ENCODE measurements at places on chromosomes 2 and 18.

DNA sequence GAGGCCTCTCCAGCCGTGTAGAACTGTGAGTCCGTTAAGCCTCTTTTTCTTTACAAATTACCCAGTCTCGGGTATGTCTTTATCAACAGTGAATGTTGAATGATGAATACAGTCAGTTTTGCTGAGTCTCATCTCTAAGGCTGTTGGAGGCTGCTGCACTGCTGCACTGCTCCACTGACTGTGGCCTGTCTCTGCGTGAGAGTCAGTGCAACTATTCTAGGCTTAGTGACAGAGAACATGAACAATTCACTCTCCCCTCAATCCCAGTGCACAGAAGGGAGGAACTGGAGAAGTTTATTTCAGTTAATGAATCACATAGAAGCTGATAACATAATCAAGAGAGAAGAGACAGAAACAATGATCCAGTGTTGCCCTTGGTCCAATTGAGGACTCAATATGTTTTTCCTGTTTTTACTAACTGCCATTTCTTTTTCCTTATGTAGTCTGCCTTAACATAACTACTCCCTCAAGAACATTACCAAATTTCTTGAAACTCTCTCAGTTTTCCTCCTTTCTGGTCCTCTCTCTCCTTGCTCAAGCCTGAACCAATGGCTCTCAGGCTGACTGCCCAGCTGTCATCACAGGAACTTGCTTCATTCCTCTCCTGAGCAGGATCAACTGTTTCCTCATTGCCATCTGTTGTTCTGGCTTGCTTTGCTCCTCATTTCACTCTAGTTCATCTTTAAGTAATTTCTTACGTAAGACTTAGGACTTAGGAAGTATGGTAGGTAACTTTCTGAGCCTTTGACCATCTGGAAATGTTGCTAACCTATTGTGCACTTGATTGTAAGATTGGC, 483.2 kb downstream of the METTL4 start:
- H3K36me3 ChIP-seq = no peaks in the 10 kb centered on the region
- no peak for DNase-seq
- no peaks in the 10 kb centered on the region for H3K27me3 ChIP-seq
- no peak overlapping the region for H3K4me3 ChIP-seq
- H3K27ac ChIP-seq = no peak overlapping the region

DNA sequence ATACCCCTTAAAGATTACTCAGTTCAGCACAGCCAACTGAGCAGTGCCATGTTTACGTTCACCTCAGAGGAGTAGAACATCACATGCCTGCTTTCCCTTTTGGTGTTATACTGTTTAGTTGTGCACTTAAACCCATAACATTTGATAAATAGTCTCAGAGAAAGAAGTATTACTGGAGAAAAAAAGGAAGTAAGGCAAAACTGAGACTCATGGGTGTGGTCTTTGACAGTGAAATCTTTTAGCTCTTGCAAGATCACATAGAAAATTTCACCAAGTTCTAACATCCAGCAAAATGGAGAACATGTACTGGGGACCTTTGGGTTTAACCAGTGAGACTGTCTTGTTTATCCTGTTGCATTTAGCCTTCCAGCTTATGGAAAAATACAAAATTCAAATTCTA, 5.6 kb downstream of the TANK start:
- no peaks in the 10 kb centered on the region for H3K27me3 ChIP-seq
- H3K36me3 ChIP-seq = no peaks in the 10 kb centered on the region
- DNase-seq = no peak
- no peak overlapping the region for H3K27ac ChIP-seq

DNA sequence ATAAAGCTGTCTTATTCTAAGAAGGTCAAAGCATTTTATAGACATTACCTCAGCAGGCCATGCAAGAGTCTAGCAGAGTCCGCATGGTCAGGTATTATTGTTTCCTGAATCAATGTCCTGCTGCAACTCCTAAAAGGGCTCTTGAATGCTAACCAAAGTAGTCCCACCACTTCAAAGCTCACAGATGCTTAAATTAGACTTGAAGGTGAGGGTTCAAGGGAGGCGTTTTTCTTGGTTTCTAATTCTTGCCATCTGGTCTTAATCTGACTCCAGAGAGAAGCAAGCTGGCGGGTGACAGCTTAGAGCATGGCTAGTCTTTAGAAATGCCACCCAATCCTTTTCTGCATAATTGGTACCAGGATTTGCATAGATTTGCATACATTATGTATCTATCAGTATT, 226.3 kb downstream of the MREG start:
- no peak for DNase-seq
- H3K4me3 ChIP-seq = no peak overlapping the region
- H3K36me3 ChIP-seq = no peaks in the 10 kb centered on the region
- no peaks in the 10 kb centered on the region for H3K27me3 ChIP-seq
- no peak overlapping the region for H3K27ac ChIP-seq

DNA sequence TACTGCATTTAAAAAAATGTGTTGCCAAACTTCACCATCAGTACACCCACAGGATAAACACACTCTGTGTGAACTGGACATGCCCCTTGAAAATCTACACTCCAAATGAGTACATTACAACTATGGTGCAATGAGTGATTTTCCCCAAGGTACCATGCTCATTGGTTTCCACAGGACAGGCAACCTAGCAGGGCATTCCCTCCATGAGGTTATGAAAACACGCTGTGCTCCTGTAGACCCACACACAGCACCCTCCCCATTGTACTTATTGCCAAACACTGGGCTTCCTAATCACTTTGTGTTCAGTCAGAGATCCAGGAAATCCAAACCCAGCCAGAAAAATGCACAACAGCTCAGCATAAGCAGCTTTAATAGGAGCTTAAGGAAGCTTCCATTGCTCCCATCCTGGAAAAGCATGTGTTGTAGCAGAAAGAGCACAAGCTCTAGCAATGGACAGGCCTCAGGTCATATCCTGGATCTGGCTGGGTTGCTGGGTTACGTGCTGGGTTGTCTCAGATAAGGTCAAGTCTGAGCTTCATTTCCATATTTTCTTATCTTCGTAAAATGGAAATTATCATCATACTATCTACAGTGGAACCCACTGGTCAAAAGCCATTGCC, 20.8 kb upstream of the ATIC start:
- H3K4me1 ChIP-seq = no peaks in the 10 kb centered on the region
- no peak overlapping the region for H3K27ac ChIP-seq
- no peaks in the 10 kb centered on the region for H3K27me3 ChIP-seq
- no peak overlapping the region for H3K4me3 ChIP-seq
- no peaks in the 10 kb centered on the region for H3K36me3 ChIP-seq
- no peak for DNase-seq

GRCh38 chr2:199668645-199669044, 182.3 kb downstream of the FTCDNL1 start:
- no peaks in the 10 kb centered on the region for H3K36me3 ChIP-seq
- H3K27me3 ChIP-seq = no peaks in the 10 kb centered on the region
- H3K27ac ChIP-seq = no peak overlapping the region

DNA sequence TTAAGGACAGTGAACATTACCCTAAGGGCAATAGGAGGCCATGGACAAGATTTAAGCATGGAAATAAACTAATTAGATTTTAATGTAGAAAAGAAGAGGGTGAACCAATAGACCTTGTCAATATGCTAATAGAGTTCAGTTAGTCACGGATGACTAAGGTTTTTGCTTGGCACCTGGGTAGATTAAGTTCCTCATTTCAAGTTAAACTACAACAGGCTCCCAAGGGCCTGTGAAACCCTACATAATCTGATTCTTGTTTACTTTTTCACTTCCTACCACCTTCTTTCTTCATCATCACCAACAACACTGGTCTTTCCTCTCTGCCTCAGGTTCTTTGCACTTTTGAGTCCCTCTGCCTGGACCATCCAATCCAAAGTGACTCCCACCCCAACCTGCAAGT, 14.8 kb downstream of the SP110 start:
- no peak for DNase-seq
- H3K27me3 ChIP-seq = no peaks in the 10 kb centered on the region
- no peaks in the 10 kb centered on the region for H3K4me1 ChIP-seq
- H3K4me3 ChIP-seq = no peak overlapping the region

DNA sequence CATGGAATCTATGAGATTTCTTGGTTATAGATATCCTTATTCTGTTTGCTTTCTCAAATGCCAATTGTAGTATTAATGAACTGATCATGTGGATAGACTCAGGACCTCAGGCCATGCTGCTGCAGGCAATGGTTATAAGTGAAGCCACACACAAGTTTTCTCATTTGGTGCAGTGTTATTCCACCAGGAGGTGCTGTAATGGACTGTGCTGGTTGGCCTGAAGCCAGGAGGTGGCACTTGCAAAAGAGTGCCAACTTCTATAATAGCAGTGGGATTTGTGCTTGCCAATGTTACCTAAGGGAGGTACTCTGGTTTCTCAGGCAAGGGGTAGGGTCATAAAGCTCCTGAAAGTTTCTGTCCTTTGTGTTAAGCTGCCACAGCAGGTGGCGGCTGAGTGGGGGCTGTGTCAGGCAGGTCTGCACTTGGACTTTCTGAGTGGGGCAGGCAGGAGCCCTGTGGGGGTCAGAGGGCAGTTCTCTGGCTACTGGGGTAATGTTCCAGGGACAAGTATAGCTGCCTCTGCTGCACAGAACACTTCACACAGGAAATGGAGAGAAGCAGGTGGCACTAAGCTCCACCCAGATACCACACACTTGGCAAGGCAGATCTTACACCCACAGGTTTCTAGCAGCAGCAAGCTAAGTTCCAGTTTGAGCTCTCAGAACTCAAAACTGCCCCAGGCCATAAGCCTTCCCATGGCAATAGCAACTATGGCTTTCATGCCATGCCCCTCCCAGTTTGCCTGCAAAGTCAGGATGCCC, 352.6 kb upstream of the CWC22 start:
- H3K4me1 ChIP-seq = no peaks in the 10 kb centered on the region
- H3K36me3 ChIP-seq = no peaks in the 10 kb centered on the region
- H3K27me3 ChIP-seq = no peaks in the 10 kb centered on the region
- H3K27ac ChIP-seq = no peak overlapping the region
- no peak overlapping the region for H3K4me3 ChIP-seq

DNA sequence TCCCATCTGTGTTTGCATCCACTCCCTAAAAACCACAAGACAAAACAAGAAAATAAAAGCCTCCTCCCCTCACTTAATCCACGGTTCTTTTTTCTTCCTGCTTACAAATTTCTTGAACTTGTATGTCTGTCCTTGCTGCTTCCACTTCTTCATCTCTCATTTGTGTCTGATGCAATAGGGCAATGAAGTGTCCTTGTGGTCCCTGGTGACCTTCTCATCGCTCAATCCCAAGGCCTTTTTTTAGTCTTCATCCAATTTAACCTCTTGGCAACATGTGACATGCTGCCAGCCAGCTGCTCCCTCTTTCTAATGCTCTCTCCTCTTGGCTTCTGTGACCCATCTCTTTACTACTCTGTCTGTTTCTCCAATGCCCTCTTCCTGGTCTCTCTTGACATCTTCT, 87.6 kb downstream of the SEMA4F start:
- H3K4me3 ChIP-seq = no peak overlapping the region
- no peak for DNase-seq
- H3K27ac ChIP-seq = peak overlapping the region; percentile 97
- H3K36me3 ChIP-seq = no peaks in the 10 kb centered on the region
- H3K4me1 ChIP-seq = peaks cover 3% of the 10 kb centered on the region

- H3K36me3 ChIP-seq = no peaks in the 10 kb centered on the region
- H3K27me3 ChIP-seq = no peaks in the 10 kb centered on the region
- peak overlapping the region; percentile 21 for H3K4me3 ChIP-seq
- DNase-seq = no peak
- no peaks in the 10 kb centered on the region for H3K4me1 ChIP-seq
- peak overlapping the region; percentile 64 for H3K27ac ChIP-seq
Observed at GRCh38 chr2:10083692-10084211, 3.5 kb upstream of the CYS1 start.

DNA sequence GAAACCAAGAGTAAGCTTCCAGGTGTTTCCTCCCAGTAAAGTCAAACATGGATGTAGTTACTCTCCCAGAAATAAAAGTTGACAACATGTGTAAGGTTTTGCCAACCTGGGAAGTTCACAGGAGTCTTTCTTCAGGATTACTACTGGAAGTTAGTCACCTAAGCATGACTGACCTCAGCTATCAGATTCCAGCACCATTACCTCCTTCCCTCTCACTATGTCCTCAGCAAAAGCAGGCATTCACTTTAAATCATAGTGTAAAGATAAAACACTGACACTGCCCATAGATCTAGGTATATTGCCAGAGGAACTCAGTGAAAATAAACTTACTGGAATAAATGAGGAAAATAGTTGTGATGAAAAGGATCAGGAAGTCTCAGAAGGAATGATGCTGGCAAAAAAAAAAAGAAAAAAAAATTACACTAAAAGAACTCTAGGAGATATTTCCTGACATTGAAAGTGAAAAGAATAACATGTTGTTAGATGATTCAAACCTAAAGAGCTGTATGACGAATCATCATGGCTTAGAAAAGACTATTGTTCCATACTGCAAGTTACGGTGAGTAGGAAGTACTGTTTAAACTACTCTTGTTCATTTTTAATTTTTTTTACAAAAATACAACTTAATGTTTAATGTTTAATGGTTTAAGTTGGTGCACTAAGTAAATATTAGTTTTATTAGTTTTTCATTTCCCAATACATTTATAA, 484.5 kb upstream of the ZNF804A start:
- H3K4me3 ChIP-seq = no peak overlapping the region
- H3K4me1 ChIP-seq = no peaks in the 10 kb centered on the region
- no peak overlapping the region for H3K27ac ChIP-seq
- DNase-seq = no peak

- DNase-seq = no peak
- no peak overlapping the region for H3K4me3 ChIP-seq
- no peaks in the 10 kb centered on the region for H3K27me3 ChIP-seq
- no peaks in the 10 kb centered on the region for H3K36me3 ChIP-seq
Observed at GRCh38 chr2:174632841-174633622, 35.4 kb upstream of the WIPF1 start.

DNA sequence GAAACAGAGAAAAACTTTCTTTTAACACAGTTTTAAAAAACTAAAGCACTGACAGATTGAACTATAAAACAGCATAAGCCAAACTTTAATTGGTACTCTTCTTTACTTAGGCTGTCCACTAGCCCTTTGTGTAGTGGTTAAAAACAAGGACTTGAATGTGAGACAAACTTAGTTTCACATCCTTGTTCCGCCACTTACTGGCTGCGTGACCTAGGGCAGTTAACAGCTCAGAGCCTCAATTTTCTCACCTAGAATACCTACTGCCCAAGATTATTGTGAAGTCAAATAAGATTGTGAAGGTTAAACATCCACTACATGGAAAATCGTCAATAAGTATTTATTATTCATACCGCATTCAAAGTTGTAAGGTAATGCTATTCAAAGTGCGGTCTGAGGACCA, 2.0 kb downstream of the WDR35 start:
- H3K27me3 ChIP-seq = no peaks in the 10 kb centered on the region
- no peak for DNase-seq
- H3K4me1 ChIP-seq = no peaks in the 10 kb centered on the region
- H3K4me3 ChIP-seq = no peak overlapping the region
- H3K27ac ChIP-seq = no peak overlapping the region

- no peak overlapping the region for H3K27ac ChIP-seq
- no peaks in the 10 kb centered on the region for H3K36me3 ChIP-seq
- no peak for DNase-seq
- H3K27me3 ChIP-seq = peaks cover 1% of the 10 kb centered on the region
Observed at GRCh38 chr2:168692132-168692744, 110.2 kb upstream of the NOSTRIN start.

GRCh38 chr2:167187978-167188967, 300.0 kb downstream of the XIRP2 start:
- no peaks in the 10 kb centered on the region for H3K27me3 ChIP-seq
- H3K4me3 ChIP-seq = no peak overlapping the region
- H3K4me1 ChIP-seq = peaks cover 4% of the 10 kb centered on the region
